ENCODE measurements at places on chromosomes 1 and 21.

DNA sequence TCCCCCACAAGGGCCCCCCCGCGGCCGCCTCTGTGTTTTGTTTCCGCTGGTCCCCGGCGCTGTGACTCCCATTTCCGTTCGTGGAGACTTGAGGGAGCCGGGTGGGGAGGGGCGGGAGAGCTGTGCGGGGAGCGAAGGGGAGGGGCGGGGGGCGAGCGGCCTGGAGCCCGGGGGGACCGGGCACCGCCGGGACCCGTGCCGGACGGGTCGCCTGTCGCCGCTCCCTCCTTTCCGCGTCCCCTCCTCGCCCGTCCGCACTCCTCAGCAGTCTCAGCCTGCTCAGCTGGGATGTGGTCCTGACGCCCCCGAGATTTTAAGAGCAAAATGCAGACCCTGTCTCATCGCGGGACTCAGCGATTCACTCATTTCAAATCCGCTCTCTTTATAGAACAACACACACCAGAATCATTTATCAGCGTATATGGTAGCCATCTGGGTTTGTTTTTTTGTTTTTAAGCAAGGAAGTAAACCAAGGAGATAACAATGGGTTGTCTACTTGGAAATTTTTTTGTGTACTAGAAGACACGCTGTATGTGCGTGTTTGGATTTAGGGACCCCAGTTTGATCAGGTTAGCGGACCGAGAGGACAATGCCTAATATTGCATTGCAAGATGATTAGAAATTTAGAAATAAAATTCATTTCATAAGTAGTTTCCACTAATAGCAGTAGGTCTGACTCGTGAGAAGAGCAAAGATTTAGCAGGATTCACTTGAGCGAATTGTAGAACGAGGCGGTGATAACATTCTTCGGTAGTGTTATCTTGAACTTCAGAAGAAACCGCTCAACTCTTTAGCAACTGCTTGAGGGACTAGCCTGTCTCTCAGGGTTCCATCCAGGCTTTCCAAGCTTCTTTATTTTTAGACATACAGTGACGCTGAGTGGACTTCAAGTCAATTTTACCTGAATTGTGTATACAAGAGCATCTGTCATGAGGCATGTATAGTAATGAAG lies 1.1 kb downstream of the GABPA start:
- DNase-seq: no peak

DNA sequence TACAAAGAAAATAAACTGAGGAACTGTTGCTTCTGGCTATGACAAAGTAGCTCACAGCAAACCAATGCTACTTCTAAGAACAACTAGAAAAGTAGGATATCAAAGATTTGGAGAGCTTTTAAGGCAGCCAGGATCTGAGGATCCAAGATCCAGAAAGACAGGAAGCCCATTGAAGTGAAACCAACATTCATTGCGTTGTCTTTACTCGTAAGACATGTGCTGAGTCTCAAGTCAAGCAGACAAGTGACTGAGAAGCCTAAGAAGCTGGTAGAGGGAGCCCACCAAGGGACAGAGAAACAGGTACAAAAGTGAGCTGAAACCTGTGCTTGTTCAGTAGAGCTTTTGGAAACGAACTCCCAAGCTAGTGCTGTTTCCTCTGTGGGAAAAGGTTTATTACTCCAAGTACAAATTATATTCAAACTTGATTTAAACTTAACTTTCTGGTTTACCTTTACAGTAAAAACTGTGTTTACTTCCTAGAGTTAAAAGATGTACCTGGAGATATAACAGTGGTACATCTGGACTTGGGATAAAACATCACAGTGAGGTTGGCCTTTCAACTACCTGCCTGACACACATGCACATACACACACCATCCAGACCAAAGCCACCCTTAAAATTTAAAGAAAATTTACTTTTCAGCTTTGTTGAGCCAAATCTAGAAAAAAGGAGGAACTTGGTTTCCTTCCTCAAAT lies 41.2 kb downstream of the NME7 start:
- no peak for DNase-seq

- no peak for DNase-seq
These were observed 206.8 kb downstream of the LYPLAL1 start for GRCh38 chr1:219380463-219380862.

GRCh38 chr1:230568008-230568407 lies 74.3 kb upstream of the COG2 start:
- no peak for DNase-seq
